Activated naive CD4-positive, alpha-beta T cell (primary cell): ENCODE measurements at places on chromosomes 5 and 9.

DNA sequence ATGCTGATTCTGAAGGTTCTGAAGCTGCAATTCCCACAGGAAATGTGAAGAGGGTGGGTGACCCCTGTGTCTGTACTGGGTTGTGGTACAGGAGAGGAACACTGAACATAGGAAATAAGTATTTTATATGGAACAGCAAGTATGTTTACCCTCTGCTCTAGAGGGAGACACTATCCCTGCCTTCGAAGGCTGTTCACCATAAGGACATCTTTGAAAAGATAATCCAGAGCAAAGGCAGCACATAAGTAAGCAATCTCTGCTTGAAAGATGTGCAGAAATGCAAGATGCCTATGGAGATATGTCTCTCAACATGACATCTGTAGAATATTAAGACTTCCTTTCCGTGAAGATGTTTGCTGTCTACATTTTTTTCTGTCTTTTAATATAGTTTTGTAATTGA lies 184.4 kb upstream of the EFNA5 start:
- no peak for DNase-seq

GRCh38 chr9:20562051-20562450 lies 60.2 kb downstream of the MLLT3 start:
- no peak for DNase-seq

- DNase-seq, result no peak
These were observed 156.8 kb downstream of the MACROH2A1 start for GRCh38 chr5:135242021-135242865.

- DNase-seq, result no peak
These were observed 214.1 kb downstream of the SMARCA2 start for GRCh38 chr9:2229109-2229721.

DNA sequence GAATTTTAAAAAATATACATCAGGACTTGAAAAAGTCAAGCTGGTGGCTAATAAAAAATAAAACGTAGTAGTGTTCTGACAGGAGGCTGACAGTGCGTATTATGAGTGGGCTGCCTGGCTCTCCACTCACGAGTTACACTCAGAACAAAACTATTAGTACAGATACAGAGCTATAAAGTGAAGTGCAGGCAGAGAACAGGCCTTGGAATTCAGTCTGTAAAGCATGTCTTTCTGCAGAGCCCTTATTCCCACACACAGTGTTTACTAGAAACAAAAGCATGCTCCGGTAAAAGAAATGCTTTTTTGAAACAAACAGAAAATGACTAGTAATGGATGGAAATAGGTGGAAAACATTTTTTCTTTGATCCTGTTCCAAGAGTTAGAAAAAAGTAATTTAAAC lies 334.7 kb downstream of the DIRAS2 start:
- no peak for DNase-seq

DNA sequence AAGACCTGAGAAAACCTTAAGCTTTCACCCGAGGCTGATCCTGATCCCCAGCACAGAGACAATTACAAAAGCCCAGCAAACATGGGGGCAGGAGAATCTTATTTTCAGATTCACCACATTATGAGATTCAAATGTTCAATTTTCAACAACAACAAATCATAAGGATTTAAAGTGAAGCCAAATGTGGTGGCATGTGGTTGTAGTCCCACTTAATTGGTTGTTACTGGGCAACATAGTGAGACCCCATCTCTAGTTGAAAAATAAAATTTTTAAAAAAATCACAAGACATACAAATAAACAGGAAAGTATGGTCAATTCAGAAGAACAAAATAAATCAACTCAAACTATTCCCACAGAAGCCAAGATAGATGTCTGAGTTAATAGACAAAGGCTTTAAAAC lies 3.9 kb upstream of the RABGAP1 start:
- DNase-seq, result no peak

DNA sequence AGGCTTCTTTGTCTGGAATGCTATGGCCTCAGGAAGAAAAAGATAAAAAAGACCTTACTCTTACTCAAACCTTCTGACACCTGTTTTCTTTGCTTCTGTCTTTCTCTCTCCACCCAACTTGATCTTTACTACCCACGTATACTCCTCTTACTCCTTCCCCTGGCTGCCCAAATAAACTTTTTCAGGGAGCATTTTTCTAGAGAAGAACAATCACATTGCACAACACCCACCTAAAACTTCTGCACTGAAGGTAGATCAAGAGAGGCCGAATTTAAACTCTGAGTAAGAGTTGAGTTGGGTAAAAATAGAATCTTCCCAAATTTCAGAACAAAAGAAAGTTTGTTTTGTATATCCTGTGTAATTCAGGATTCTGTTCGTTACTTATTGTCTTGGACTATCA lies 3.9 kb downstream of the TEX48 start:
- DNase-seq, result no peak

DNA sequence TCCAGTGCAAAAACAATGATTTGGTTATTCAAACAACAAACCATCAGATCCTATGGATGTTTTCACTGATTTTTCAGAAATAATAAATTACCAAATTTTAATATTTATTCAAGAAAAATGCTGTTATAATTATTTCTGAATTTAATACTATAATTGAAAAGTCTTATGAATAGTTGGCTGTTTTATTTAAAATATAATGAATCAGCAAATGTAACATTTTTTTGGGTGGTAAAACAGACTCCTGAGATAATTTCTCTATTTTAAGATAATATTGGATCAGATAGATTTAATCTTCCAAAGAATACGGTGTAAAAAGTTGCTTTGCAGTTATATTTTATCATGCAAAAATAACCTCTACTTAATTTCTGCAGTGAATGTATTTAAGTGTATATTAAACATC lies 5.3 kb upstream of the GOLGA1 start:
- DNase-seq, result no peak

- no peak for DNase-seq
These were observed 1.2 kb downstream of the PDE8B start for GRCh38 chr5:77211691-77212047.

GRCh38 chr9:104074876-104075275 lies 19.2 kb upstream of the SMC2 start:
- DNase-seq, result no peak

DNA sequence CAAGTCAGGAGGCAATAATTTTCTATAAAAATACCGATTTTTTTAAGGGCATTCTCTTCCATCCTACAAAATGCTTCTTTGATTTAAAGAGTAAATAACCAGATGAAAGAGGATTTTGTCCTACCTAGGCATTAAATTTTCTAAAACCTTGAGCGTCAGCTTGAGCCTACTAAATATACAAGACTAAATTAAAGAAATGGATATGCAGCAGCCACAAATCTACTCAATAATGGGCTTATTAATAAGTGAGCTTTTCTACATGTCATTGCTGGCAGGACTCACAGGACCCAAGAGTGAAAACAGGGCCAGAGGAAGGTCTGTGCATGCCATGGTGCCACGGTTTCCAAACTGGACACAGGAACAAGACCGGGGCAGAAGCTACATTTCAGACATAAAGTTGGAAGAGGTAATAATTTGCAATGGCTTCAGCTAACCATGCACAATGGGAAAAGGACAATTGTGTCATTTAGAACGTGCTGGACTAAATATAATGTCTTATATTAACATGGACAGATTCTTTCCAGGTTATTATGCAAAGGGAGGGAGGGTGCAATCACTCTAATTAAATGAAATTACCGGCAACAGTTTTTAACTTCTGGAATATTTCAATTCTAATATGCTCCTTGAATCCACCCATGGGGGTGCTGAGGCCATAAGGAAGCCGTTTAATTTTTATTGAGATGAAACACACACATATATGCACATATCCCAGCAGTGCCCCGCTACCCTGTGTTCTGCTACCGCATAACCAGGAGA lies 5.2 kb downstream of the WHRN start:
- DNase-seq, result no peak

- DNase-seq, result no peak
These were observed 9.0 kb upstream of the MOB3B start for GRCh38 chr9:27538647-27539046.

DNA sequence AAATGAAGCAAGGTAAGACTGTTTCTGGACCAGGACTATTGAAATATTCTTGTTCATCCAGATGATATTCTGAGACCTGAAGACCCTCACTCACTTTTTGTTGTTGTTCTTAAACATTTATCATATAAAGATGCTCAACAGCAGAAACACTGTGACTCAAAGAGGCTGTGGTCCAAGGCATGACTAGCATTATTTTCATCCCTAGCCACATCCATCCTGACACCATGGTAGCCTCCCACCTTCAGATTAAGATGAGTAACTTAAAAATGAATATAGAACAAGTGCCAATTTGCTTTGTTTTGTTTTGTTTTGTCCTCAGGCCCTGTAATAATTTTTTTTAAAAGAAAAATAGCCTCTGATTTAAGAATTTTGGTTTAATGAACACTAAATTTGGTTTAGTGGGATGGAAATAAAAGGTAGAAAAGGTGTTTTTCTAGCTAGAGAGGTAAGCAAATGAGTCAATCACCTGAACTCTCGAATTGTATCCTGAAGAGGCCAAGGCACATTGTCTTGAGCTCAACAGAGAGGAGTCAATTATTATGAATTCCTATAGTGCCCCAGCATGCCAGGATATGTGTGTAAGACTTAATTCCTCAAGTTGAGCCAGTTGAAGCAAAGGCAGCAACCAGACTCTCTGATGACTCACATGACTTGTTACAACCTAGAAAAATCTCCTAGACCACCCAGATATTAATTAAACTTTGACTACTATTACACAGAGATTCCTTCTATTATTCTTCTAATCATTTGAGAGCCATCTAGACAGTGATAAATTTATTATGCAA lies 380.1 kb upstream of the TUSC1 start:
- DNase-seq, result no peak

DNA sequence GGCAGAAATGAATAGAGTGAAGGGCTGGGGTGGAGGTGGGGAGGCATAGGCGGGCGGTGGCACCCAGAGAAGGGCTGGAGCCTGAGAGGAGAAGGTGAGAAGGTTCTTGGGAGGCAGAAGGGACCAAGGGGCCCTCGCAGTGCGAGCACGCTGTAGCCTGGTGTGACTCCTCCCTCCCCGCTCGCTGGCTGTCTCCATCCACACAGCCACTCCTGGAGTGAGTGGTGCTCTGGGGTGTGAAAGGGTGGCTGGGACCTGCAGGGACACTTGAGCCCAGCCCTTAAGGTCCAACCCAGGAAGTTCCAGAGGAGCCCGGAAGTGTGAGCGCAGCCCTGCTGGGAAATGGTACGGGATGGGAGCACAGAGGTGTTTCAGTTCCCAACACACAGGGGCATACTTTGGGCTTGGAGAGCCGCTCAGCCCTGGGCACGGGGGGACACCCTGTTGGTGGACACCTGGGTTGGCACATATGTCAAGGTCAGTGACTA lies 9.3 kb upstream of the SCGB3A1 start:
- DNase-seq, result no peak

- no peak for DNase-seq
These were observed 343.2 kb downstream of the DMAC1 start for GRCh38 chr9:7456377-7456776.

DNA sequence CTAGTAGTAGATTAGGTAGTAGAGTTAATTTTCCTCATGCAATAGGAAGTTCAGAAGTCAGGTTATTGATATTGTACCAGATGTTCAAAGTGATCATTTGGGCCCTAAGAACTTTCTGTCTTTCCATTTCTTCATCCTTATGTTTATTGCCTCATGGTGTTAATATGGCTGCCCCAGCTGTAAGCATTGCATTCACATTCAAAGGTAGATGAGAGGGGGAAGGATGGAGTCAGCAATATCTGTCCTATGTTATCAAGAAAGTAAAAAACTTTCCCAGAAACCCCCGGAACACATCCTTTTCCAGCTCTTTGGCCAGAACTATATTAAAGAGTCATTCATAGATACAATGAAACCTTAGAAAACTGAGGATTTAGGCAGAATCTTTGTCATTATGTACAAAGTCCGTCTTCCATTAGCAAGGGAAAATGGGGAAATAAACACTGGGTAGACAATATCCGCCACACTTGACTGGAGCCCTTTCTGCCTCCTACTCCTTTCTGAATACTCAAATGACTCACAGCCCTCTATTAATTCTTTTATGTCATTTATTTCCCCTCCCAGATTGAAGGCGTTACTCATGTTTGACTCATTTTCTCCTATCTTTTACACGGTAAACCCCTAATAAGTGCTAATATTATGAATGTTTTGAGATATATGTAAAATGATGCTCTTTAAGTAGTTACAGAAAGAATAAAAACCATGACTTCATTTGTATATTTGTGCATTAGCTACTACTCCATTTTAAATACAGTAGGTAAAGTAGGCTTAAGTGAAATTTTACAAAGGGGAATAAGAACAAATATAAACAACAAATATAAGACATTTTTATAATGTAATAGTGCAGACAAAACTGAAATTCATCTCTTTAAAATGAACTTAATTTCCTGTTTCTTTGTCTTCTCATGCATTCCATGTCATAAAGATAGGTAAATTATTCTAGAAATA lies 127.6 kb downstream of the SLF1 start:
- DNase-seq, result no peak

GRCh38 chr5:58081435-58081834 lies 378.5 kb downstream of the PLK2 start:
- DNase-seq, result no peak

GRCh38 chr5:14187660-14188059 lies 44.5 kb downstream of the TRIO start:
- DNase-seq, result no peak

DNA sequence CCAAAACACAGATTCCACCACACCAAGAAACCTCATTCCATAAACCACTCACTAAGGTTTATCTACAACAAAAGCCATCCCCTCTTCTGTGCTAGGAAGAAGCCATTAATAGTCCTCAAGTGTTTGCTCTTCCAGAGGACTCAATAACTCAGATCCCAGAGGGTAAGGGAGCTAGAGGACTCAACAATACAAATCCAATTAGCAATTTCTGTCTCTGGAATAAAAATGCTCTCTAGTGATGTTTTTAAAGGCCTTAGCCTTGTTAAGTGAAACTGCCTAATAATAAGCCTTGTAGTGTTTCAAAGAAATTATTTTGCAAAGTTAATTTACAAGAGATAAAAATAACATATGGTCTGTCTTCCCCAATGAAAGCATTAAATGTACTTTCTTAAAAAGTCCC lies 942.4 kb downstream of the CDH12 start:
- DNase-seq, result no peak

GRCh38 chr5:16180789-16181082 lies 1.1 kb upstream of the MARCHF11 start:
- no peak for DNase-seq

DNA sequence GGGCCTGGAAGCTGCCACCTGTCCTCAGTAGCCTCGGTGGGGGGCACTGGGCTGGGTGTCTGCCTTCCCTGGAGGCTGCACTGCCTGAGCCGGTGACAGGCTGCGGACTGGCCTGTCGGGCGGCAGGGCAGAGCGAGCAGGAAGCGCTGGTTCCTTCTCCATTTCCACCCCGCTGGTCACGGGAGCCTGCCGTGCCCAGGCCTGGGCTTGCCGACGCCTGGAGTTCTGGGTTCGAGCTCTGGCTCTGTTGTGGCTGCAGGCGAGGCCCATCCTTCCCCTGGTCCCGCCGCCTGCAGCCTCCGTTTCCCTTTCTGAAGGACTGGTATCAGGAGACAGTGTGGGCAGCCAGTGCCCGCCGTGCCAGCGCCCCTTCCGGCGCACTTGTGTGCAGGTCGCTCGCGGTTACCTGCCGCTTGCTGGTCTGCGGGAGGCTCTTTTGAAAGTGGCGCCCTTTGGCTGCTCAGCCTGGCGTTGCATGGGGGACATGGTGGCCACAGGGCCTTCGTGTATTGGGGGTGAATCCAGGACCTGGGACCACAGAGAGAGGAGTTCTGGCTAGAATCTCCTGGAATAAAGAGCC lies 34.0 kb downstream of the RXRA start:
- DNase-seq, result no peak

- no peak for DNase-seq
These were observed 83.0 kb downstream of the NTNG2 start for GRCh38 chr9:132244582-132245455.

- no peak for DNase-seq
These were observed 64.3 kb downstream of the CXXC5 start for GRCh38 chr5:139712412-139712811.

- no peak for DNase-seq
These were observed 11.2 kb downstream of the ALG2 start for GRCh38 chr9:99210572-99210971.
